ENCODE measurements at places on chromosomes 16 and 17.

GRCh38 chr16:24571096-24571495 is 31.7 kb downstream of the RBBP6 start:
- DNase-seq: no peak

DNA sequence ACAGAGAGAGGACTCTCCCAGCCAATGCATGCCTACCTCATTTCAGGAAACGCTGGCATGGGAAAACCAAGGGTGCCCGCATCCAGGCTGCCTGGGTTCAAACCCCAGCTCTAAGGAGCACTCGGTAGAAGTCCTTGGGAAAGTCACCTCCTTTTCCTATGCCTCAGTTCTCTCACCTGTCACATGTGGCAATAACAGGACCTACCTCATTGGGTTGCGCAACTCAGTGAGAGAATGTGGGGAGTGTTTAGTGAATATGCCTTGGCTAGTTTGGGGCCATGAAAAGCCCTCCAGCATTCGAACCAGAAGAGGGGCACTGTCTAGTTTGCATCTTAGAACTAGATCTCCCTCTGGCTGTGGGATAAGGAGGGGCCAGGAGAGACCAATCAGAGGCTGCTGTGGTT is 9.0 kb upstream of the NXPH3 start:
- DNase-seq: no peak

- DNase-seq: no peak
Measured at GRCh38 chr17:10261098-10261497, 62.7 kb upstream of the GAS7 start.

DNA sequence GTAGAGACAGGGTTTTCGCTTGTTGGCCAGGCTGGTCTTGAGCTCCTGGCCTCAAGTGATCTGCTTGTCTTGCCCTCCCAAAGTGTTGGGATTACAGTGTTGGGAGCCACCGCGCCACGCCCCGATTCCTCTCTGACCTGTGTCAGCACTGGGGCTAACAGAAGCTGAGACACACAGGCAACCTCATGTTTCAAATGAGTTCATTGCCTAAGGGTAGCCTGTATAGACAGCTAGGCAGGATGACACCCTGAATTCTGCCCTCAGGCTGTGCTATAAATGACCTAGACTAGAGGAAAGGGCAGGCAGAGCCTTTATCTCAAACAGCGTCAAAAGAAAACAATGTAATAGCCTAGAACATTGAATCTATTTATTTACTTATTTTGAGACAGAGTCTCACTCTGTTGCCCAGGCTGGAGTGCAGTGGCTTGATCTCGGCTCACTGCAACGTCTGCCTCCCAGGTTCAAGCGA is 2.3 kb upstream of the CDK3 start:
- no peak for DNase-seq

DNA sequence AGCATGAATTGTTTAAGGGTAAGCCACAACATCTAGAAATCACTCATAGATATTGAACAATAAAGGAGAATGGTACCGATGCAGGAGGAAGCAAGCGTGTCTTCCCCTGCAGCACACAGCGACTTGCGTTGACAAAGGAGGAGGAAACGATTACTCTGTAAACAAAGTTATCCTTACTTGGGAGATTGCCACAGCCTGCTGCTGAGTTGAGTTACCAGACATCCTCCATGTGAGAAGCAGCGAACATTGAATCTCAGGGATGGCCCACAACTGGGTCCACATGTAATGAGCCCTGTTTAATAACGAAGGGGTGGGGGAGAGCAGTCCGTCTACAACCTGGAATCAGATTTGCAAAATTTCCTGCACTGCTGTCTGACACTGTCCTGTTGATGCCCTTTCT is 27.7 kb downstream of the CLUH start:
- no peak for DNase-seq

GRCh38 chr17:28818819-28819221 is 23.8 kb downstream of the FAM222B start:
- no peak for DNase-seq

DNA sequence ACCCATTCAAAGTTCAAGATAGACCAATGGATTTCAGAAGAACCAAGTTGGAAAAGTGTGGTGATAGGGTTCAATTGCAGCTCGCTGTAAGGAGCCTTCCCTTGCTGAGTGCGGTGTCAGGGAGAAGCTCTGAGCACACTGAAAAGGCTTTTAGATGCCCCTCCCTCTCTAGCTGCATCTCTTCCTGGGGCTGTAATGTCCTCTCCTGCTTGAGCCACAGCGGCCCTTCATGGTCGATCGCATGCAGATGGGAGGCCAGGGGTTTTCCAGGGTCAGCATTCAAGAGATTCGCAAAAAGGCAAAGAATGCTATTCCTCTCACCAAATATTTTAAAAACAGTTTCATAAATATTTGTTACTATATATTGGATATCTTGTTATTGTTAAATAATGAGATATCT is 23.7 kb downstream of the ZC3H18 start:
- DNase-seq: no peak

GRCh38 chr16:83842756-83843507 is 35.2 kb downstream of the HSBP1 start:
- no peak for DNase-seq

GRCh38 chr17:36850790-36851189 is 86.5 kb upstream of the LHX1 start:
- DNase-seq: peak; percentile 31

GRCh38 chr17:49861150-49861884 is 13.4 kb upstream of the TAC4 start:
- peak; percentile 62 for DNase-seq

- DNase-seq: no peak
Measured at GRCh38 chr17:79473876-79474440, 136.9 kb downstream of the RBFOX3 start.

- DNase-seq: no peak
Measured at GRCh38 chr17:17235212-17236174, 1.5 kb downstream of the FLCN start.

DNA sequence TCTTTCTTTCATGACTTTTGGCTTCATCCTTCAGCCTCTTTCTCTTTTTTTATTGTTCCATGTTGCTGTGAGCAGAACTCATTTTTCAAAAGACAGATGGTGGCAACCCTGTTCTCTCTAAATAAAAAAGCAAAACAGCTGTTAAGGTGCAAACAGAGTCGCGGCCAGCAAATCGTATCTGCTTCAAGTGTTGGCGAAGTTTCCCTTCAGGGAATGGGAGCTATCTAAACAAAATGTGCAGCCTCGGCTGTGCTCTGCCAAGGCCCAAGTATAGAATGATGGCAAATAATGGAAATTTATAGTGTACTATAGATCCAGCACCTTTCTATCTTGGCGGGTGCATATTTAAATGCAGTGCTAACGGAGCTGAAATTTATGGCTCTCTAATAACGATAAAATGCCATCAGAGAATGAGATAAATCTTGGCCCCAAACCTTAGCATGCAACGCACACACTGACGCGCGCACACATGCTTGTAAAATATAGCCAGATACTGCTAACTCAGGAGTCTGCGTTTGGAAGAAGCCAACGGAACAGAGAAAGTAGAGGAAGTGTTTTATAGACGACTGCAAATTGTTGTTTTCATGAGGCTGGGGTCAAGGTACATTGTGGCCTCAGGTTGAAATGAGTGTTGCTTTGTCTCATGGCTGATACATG is 315.5 kb upstream of the RBFOX1 start:
- DNase-seq: no peak

GRCh38 chr16:3458852-3459361 is 15.4 kb downstream of the NAA60 start:
- no peak for DNase-seq

DNA sequence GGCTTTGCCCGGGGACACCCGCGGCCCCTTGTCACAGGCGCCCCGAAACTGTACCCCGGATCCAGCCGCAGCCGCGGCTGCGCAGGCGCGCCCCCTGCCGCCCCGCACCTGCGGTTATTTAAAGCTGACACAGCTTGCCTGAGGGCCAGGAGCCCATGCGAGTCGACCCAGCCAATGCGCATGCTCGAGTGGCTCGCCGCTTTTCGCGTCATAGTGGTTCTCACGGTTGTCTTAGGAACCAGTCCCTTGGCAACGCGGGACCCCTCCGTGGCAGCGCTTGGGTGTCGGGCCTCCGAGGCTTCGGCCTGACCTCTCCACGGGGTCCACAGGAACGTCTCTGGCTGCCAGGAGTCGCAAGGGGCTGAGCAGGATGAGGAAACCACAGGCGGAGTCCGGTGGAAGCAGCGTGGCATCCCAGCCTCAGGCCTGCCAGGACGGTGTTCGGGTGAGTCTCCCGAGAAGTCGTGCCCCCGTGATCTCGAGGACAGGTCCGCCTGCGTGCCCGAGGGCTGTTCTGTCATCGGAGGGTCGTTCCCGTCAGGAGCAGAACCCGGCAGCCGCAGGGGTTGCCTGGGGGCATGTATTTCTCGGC is 716.9 kb downstream of the KCNJ18 start:
- DNase-seq: no peak

DNA sequence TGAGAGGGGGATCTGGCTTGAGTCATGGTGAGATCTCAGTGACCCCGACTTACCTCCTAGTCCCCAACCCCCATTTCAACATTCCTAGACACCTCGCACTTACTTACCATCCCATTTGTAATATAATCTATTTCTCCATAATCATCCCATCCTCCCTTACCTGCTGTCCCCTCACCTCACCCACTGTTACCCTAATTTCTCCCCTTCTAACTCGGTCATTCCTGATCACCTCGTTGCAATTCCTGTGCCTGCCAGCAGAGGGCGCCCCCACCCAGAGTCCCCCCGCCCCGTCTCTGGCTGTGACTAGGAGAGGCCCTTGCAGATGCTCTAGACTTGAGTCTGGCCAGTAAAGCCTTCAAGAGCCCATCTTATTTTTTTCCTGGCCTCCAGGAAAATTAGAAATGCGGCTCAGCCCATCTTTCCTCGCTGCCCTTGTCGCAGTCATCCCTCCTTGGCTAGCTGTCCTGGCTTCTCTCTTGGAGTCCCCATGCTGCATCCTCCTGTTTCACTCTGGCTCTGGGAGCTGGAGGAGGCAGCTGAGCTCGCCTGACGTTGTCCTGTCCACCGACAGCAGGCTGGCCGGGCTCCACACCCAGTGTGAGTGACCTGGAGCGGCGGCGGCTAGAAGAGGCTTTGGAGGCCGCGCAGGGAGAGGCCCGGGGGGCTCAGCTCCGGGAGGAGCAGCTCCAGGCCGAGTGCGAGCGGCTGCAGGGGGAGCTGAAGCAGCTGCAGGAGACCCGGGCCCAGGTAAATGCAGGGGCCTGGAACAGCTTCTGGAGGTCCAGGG is 5.0 kb downstream of the TBKBP1 start:
- DNase-seq: peak; percentile 91

GRCh38 chr16:18999045-18999393 is 15.3 kb downstream of the TMC7 start:
- DNase-seq: no peak

DNA sequence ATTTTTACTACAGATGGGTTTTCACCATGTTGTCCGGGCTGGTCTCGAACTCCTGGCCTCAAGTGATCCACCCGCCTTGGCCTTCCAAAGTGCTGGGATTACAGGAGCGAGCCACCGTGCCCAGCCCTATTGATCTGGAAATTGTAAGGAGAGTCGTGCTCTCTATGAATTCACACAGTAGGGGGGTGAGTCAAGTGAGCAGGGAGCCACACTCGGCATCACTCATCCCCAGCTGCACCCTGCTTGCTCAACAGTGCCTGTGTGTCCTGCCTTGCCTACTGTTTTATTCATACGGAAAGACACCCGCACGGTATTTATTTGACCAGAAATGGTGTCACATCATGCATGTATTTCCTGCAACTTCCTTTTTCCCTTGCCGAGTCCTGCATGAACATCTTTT is 157.2 kb upstream of the FOXF1 start:
- no peak for DNase-seq

DNA sequence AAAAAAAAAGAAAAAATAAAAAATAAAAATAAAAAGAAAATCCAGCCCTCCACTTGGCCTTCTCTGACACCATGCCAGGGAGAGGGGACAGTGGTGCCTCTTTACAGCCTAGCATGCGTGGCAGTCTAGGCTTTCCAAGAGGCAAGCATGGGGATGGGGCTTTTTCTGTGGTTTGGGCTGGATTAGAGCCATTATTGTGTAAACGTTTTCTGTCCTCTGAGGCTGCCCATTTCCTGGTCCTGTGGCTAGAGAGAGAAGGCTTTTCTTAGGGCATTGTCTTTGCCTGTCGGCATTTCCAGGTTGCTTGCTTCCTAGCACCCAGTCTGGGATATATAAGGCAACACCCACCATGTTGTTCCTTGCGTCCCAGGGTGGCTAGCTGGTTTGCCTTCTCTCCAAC is 2.7 kb upstream of the DHRS7B start:
- no peak for DNase-seq

GRCh38 chr17:81128774-81129173 is 36.5 kb upstream of the PVALEF start:
- no peak for DNase-seq

GRCh38 chr17:37701496-37701898 is 43.4 kb downstream of the HNF1B start:
- peak; percentile 59 for DNase-seq

DNA sequence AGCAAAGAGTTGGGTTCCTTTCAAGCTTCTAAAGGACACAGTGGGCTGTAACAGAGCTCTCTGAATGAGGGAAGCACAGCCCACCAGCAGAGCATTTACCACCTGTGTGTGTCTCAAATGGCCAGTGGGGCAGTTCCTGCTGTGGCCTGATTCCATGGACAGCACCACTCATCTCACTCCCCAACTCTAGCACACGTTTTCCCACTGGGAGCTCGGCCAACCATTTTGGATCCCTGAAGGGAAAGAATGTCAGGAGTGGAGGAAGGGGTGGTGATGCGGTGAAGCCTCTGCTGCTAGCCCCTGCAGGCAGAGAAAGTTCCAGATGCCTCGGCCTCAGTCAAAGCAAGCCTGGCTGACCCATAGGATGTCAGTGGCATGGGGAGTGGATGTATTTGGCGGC is 86.6 kb downstream of the PLXDC1 start:
- no peak for DNase-seq

- no peak for DNase-seq
Measured at GRCh38 chr16:83771306-83771942, 36.4 kb upstream of the HSBP1 start.

DNA sequence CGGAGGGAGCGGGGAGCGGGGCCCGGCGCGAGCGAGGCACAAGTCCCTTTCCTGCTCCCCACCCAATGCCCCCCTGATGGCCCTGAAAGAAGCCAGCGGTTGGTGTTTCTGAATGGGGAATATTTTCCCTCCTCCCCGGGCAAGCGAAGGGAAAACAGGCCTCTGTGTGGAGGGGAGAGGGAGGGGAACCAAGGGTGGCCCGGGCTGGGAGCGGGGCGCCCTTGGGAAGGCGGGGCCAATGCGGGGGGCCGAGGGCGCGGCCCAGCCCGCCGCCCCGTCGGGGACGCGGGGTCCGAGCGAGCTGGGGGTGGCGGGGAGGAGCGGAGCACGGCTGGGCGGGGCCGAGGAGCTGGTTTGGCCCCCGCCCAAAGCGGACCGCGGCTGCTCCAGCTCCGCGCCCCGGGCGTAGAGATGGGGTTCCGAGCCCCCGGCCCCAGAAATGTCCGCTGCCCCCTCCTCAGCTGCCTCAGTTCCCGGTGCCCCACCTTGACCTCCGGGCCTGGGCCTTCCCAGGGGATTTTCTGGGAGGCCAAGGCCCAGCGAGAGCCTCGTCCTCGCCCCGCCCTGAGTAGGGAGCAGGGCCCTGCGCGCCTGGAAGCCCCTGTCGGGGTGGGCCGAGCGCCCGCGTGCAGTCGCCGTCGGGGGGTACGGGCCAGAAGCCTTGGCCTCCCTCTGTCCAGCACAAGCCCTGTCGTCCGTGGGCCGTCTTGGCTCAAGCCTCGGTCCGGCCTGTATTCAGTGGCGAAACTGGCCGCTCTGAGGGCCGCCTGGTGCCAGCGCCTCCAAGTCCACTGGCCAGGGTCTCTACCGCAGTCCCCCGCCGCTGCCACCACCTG is 3.9 kb upstream of the HEXIM1 start:
- peak; percentile 53 for DNase-seq

- no peak for DNase-seq
Measured at GRCh38 chr16:73361061-73361460, 313.1 kb upstream of the ZFHX3 start.

GRCh38 chr16:86823888-86824671 is 245.7 kb downstream of the FOXL1 start:
- no peak for DNase-seq

GRCh38 chr16:7314163-7314562 is 18.5 kb upstream of the RBFOX1 start:
- no peak for DNase-seq
